ENCODE measurements at places on chromosomes 1 and 21. TPM values are rescaled to one million over a fixed set of nuclear protein-coding genes. Genes with fewer than 3 reads are reported as not detected.

The TAF13 gene
- 80.4 TPM for total RNA-seq

The NR5A2 gene
- total RNA-seq, result not detected

The USH2A gene
- total RNA-seq, result not detected

The OR2AJ1 gene
- total RNA-seq, result not detected

The LHX8 gene
- total RNA-seq, result not detected

The FAM131C gene
- 0.67 TPM for total RNA-seq

The GJA9 gene
- not detected for total RNA-seq

The TAS1R1 gene
- not detected for total RNA-seq

The DNM3 gene
- total RNA-seq, result 6.4 TPM

The VN1R5 gene
- not detected for total RNA-seq

The E2F2 gene
- 2.2 TPM for total RNA-seq

The CYP4B1 gene
- total RNA-seq, result 0.17 TPM

The HLX gene
- total RNA-seq, result 0.64 TPM

The RBP7 gene
- total RNA-seq, result 0.50 TPM

The CRB1 gene
- under 0.01 TPM for total RNA-seq

The C1QTNF12 gene
- 2.7 TPM for total RNA-seq

The CTH gene
- total RNA-seq, result 6.2 TPM

The TDRD5 gene
- total RNA-seq, result not detected

The VPS26C gene
- total RNA-seq, result 54.8 TPM
